ENCODE measurements at places on chromosomes 7 and 10. TPM values are rescaled to one million over a fixed set of nuclear protein-coding genes. Genes with fewer than 3 reads are reported as not detected.

DNA sequence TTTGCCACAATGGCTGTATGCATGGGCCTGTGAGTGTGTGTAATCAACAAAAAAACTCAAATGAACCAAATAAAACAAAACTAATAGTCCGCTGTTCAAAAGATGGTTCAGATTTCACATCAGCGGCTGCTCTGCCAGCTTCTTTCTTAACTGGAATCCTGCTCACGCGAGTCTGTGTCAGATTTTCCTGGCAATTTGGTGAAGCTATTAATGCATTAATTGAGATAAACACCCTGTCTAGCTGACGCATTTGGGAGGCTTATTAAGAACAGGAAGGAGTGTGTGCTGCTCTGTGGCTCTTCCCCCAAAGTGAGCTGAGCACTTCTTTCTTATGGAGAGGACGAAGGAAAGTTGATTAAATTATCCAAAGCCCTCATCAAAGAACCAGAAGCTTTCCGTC lies 336.6 kb upstream of the MKI67 start:
- no peaks in the 10 kb centered on the region for H3K36me3 ChIP-seq
- no peaks in the 10 kb centered on the region for H3K27me3 ChIP-seq
- no peak overlapping the region for H3K4me3 ChIP-seq
- no peaks in the 10 kb centered on the region for H3K4me1 ChIP-seq
- no peak for DNase-seq

The PON1 gene
- not detected for total RNA-seq

GRCh38 chr7:156063241-156063810 lies 251.1 kb upstream of the SHH start:
- no peak for DNase-seq
- H3K4me1 ChIP-seq = no peaks in the 10 kb centered on the region
- no peak overlapping the region for H3K4me3 ChIP-seq
- H3K27ac ChIP-seq = no peak overlapping the region
- H3K36me3 ChIP-seq = no peaks in the 10 kb centered on the region

GRCh38 chr7:37281368-37282092 lies 167.1 kb downstream of the ELMO1 start:
- DNase-seq = no peak
- H3K4me1 ChIP-seq = peaks cover 8% of the 10 kb centered on the region
- H3K36me3 ChIP-seq = no peaks in the 10 kb centered on the region
- H3K27ac ChIP-seq = no peak overlapping the region
- no peak overlapping the region for H3K4me3 ChIP-seq
- H3K27me3 ChIP-seq = no peaks in the 10 kb centered on the region

The TRPV5 gene
- not detected for total RNA-seq

DNA sequence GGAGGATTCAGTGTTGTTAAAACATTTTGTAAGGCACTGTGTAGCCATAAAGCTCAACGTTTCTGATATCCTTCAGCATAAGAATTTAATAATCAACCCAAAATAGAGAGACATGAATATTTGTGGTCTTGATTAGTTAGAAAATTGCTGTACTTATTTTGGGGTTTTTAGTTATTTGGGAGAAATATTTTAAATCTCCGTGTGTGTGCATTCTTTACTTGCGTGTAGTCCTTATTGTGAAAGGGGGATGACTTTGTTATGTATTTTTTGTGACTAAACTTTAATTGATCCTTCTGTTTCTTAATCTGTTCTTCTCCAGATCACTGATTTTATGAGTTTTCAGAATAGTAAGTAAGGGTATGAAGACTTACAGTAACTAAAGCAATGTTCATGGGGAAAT lies 81.2 kb downstream of the ZNRF2 start:
- no peaks in the 10 kb centered on the region for H3K4me1 ChIP-seq
- no peak for DNase-seq
- no peak overlapping the region for H3K4me3 ChIP-seq
- H3K27ac ChIP-seq = no peak overlapping the region
- no peaks in the 10 kb centered on the region for H3K27me3 ChIP-seq
- H3K36me3 ChIP-seq = no peaks in the 10 kb centered on the region

DNA sequence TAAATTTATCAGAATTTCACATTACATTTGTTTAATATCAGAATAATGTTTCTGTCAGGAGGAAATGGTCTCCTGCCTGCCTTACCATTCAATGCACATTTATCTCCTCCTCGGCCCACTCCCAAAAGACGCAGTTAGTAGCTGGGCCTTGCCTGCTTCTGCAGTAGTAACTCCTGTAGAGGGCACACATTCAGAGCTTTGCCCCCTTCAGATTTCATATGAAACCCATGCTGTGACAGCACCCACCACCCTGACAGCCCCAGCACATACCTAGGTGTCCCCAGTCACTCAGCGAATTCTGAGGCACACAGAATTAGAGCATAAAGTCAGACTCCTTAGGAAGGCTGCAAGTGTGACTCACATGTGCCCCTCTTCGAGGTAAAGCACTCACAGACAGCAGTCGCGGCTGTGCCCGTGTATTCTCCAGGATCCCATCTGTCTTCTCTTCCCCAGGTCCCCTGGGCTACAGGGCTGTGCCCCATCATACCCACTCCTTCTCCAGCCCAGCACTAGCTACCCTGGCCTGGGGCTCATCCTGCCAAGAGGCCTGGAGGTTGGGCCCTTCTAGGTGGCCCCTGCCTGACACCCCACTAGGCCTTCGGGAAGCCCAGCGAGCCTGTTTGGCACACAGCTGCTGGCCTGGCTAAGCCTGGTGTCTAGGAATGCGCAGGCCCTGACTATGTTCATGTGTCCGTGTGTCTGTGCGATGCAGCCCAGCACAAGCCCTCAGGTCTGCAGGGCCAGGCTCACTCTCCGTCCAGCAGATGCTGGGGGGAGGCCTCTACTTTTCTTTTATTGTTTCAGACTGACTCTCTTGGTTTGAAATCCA lies 4.7 kb upstream of the DEPP1 start:
- H3K4me3 ChIP-seq = no peak overlapping the region
- H3K36me3 ChIP-seq = no peaks in the 10 kb centered on the region
- no peaks in the 10 kb centered on the region for H3K27me3 ChIP-seq
- no peaks in the 10 kb centered on the region for H3K4me1 ChIP-seq

GRCh38 chr7:131591687-131592319 lies 35.4 kb upstream of the PODXL start:
- no peaks in the 10 kb centered on the region for H3K36me3 ChIP-seq
- no peaks in the 10 kb centered on the region for H3K4me1 ChIP-seq
- H3K27ac ChIP-seq = no peak overlapping the region
- no peak for DNase-seq
